CD4-positive, alpha-beta T cell treated with Interleukin-10 for 1 hour (primary cell): ENCODE measurements at places on chromosomes 1 and 21.

DNA sequence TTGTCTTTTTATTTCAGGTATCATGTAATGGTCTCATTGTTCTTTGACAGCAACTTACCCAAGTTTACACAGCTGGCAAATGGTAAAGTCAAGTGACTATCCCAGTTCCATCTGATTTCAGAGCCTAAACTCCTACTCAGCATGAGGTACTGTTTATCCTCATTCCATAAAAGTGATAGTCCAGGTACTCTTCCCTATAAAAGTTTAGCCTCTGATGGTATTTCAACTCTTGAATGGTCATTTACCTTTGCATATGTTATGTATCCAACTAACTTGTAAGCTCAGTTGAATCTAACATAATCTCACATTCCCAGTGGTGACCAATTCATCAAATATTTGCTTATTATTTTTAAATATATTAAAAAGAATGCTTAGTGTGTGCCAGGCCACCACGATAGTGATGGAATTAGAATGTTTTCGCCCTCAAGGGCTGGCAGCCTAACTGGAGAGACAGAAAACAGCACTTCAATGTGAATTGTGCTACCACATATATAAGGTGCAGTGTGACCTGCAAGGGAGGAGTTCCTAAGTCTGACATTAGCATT, 307.1 kb downstream of the CTH start:
- no peak for DNase-seq

GRCh38 chr1:218674280-218674773, 329.2 kb downstream of the TGFB2 start:
- DNase-seq: no peak

- no peak for DNase-seq
These were observed 11.7 kb downstream of the ST3GAL3 start for GRCh38 chr1:43719063-43719462.

DNA sequence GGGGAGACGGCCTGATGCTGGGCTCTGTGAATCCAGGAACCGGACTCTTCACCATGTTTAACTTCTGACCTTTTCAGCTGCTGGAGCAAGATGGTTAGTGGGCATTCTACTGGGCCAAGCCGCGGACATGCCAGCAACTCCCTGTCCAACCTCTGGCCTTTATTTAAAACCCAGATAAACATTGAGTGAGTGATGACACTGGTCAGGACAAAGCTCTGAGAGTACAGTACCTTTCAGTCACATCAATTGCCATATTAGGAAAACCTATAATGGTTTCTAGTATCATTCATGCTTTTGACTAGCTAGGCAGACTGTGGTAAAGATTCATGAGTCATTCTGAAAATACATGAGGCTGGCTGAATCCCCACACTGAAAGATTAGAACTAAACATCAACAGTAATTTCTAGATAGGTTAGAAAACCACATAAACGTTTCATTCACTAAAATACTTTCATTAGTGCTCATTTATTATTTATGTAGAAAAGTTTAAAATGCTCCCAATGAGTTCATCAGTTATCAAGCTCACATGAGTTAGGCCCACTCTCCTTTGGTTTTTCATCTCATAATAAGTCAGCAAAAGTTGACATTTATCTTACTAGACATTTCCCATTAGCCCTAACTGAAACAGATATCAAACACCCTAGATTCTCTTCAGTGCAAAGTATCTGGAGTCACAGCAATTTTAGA, 7.1 kb upstream of the ACTA1 start:
- no peak for DNase-seq

DNA sequence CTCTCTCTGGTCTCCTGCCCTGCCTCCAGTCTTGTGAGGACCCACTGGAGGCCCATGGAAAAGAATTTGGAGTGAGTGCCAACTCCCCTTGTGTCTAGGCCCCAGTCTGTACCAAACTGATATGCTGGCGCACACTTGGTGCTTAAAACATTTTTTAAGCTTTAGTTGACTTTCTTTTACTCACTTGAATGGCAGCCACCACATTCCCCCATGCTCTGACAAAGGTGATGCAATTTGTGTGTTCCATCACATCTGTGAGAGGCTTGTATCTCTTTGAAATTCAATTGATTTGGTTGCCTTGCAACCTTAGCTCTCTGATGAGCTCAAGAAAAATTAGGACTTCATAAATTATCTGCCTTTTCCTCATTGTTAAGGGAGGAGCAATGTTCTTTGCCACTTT, 30.5 kb upstream of the WDTC1 start:
- DNase-seq: no peak

- no peak for DNase-seq
These were observed 10.2 kb upstream of the RAB29 start for GRCh38 chr1:205785446-205785845.

- no peak for DNase-seq
These were observed 83.1 kb upstream of the KLHDC7A start for GRCh38 chr1:18397641-18398040.
